ENCODE measurements at places on chromosomes 5 and 9.

GRCh38 chr5:128637031-128637430, 99.0 kb upstream of the FBN2 start:
- no peak overlapping the region for H3K27ac ChIP-seq
- H3K36me3 ChIP-seq, result no peaks in the 10 kb centered on the region
- no peaks in the 10 kb centered on the region for H3K27me3 ChIP-seq
- DNase-seq, result no peak
- no peaks in the 10 kb centered on the region for H3K4me1 ChIP-seq

DNA sequence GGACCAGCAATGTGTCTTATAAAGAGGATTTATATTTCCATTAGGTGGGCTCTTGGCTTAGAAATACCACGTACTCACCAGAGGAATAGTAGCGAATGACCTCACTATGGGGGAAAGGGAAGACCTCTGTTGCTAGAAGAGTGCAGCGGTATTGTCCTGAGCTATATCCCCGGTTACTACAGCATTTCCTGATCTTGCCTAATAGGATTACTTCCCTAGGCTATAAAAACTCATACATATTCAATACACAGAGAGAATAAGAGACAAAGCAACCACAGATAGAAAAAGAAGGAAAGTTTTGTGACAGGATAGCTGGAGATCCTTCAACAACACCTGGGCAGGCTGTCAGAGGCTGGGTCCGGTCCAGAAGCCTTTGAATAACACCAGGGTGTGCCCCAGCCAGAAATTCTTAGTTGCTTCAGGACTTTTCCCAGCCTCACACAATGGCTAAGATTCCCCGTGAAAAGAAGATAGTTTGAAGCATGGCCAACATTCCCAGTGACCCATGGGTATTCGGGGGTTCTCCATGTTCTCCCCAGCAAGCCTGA, 85.4 kb downstream of the TRIM36 start:
- no peaks in the 10 kb centered on the region for H3K36me3 ChIP-seq
- no peak for DNase-seq
- H3K27me3 ChIP-seq, result peaks cover 53% of the 10 kb centered on the region
- no peak overlapping the region for H3K4me3 ChIP-seq
- H3K4me1 ChIP-seq, result no peaks in the 10 kb centered on the region

DNA sequence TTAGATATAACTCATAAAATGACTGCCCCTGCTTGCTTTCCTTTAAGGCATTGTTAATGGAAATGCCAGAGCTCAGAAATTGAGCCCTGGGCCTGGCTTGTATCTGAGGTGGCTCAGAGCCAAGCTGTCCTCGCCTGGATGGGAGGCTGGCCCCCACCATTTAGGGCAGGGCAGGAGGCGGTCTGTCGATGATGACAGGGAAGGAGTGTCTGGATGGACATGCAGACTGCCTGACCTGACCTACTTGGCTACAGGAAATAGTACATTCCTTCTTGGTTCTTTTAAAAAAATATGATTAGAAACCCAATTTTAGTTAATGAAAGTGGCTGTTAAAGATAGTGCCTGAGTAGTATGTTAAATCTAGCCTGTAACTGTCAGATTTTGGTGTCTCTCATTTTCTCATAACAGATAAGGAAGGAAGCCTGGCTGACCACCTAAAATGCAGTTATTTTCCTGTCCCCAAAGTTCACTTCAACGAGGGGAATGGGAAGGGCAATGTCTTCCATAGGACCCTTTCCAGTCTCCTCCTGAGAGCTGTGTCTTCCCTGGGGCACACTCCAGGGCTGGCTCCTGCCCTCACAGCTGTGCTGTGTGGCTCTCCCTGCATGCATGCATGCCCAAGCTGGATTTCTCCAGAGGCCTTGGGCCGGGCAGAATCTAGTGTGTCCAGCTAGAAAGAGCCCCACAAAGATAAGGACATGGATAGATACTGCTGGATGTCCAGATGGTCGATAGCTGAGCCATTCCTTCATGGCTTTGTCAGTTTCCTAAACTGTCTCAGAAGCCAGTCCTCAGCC, 42.3 kb downstream of the MACROH2A1 start:
- DNase-seq, result no peak
- H3K4me1 ChIP-seq, result peaks cover 5% of the 10 kb centered on the region
- no peak overlapping the region for H3K4me3 ChIP-seq
- H3K36me3 ChIP-seq, result peaks cover 21% of the 10 kb centered on the region
- no peaks in the 10 kb centered on the region for H3K27me3 ChIP-seq

DNA sequence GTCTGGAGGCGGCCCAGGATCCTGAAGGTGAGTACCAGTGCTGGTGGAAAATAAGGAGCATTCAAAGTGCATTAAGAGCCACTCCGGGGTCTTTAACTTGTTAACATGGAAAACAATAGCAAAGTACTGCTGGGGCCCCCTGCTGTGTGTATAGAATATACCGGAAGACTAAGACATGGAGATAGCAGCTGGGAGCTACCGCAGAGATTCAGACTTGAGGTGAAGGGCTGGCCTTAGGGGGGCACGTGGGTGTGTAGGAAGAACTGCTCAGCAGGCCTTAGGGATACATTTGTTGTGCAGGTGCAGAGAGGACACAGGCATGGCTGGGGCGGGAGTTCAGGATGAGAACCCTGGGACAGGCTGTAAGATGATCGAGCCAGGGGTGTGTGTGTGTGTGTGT, 1.2 kb upstream of the DMRT1 start:
- DNase-seq, result no peak
- H3K27ac ChIP-seq, result no peak overlapping the region
- H3K4me3 ChIP-seq, result no peak overlapping the region
- H3K27me3 ChIP-seq, result peaks cover 44% of the 10 kb centered on the region

- no peak overlapping the region for H3K4me3 ChIP-seq
- no peak for DNase-seq
- H3K4me1 ChIP-seq, result no peaks in the 10 kb centered on the region
- no peak overlapping the region for H3K27ac ChIP-seq
- no peaks in the 10 kb centered on the region for H3K27me3 ChIP-seq
Measured at GRCh38 chr5:126938466-126938865, 91.9 kb downstream of the MARCHF3 start.

DNA sequence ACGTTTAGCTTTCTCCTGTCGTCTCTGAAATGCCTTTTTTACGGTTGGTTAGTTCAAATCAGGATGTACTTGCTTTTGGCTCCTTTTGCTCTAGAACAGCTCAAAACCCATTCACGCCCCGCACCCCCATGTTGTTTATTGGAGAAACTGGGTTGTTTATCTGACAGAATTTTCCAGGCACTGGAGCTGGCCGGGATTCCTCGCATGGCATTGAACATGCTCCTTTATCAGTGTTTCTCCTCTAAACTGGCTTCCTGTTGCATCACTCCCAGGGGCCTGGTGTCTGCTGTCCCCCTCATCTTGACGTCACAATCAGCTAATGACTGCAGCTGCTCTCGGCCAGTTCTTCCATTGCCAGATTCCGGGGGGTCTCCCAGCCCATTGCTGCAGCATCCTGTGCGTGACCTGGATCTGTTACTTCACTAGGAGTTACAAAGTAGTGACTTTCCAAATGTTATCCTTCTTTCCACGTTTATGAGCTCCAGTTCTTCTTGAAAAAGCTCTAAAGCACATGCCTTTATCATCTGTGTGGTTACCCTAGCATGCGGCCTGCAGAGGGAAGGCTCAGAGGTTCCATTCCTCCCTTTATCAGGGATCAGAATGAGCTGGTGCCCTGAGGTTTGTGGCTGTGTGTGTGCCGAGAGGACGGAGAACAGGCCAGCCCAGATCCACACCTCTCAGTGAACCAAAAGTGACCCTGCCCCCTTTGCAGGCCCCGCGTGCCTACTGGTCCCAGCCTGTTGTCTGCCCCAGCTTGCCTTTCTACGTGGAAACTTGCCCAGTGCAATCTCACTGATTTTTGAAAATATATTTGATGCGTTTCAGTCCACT, 27.5 kb downstream of the FAM163B start:
- no peak overlapping the region for H3K27ac ChIP-seq
- peaks cover 3% of the 10 kb centered on the region for H3K4me1 ChIP-seq
- H3K27me3 ChIP-seq, result peaks cover 87% of the 10 kb centered on the region
- no peaks in the 10 kb centered on the region for H3K36me3 ChIP-seq
- H3K4me3 ChIP-seq, result no peak overlapping the region
- DNase-seq, result no peak

DNA sequence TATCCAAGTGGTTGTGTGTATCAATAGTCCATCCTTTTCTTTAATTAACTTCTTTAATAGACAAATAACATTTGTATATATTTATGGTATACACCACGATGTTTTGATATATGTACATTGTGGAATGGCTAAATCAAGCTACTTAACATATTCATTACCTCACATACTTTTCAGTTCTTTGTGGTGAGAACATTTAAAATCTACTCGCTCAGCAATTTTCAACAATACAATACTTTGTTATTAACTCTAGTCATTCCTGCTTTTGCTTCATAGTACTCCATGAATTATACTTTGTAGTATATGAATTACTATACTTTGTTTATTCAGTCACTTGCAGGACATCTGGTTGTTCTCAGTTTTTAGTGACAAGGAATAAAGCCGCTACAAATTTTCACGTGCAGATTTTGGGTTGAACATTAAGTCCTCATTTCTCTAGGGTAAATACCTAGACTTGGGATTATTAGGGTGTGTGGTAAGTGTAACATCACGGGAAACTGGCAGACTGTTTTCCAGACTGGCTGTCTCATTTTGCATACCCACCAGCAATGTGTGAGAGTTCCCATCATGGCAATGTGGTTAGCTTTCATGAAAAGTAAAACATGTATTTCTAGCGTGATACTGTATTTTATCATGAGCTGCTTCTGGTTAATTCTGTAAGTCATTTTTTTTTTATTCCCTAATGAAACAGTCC, 354.4 kb upstream of the WWC1 start:
- no peak overlapping the region for H3K4me3 ChIP-seq
- H3K4me1 ChIP-seq, result no peaks in the 10 kb centered on the region
- no peak overlapping the region for H3K27ac ChIP-seq
- DNase-seq, result no peak

GRCh38 chr5:134945041-134945440, 22.7 kb upstream of the CATSPER3 start:
- no peak for DNase-seq
- H3K4me3 ChIP-seq, result no peak overlapping the region
- H3K4me1 ChIP-seq, result no peaks in the 10 kb centered on the region
- no peaks in the 10 kb centered on the region for H3K36me3 ChIP-seq
- H3K27ac ChIP-seq, result no peak overlapping the region

- no peak for DNase-seq
- no peak overlapping the region for H3K4me3 ChIP-seq
- H3K4me1 ChIP-seq, result no peaks in the 10 kb centered on the region
- peaks cover 44% of the 10 kb centered on the region for H3K27me3 ChIP-seq
- H3K27ac ChIP-seq, result no peak overlapping the region
Measured at GRCh38 chr9:133261103-133261752, 13.8 kb downstream of the ABO start.

GRCh38 chr9:2857564-2858198, 13.8 kb upstream of the PUM3 start:
- peaks cover 58% of the 10 kb centered on the region for H3K27me3 ChIP-seq
- H3K4me3 ChIP-seq, result no peak overlapping the region
- peaks cover 5% of the 10 kb centered on the region for H3K4me1 ChIP-seq
- no peaks in the 10 kb centered on the region for H3K36me3 ChIP-seq

- no peak overlapping the region for H3K4me3 ChIP-seq
- no peaks in the 10 kb centered on the region for H3K36me3 ChIP-seq
- H3K4me1 ChIP-seq, result no peaks in the 10 kb centered on the region
- DNase-seq, result no peak
- peaks cover 29% of the 10 kb centered on the region for H3K27me3 ChIP-seq
Measured at GRCh38 chr9:124815601-124816000, 37.7 kb upstream of the WDR38 start.

- no peak overlapping the region for H3K27ac ChIP-seq
- no peak for DNase-seq
- H3K27me3 ChIP-seq, result no peaks in the 10 kb centered on the region
- peak overlapping the region; percentile 25 for H3K4me3 ChIP-seq
- H3K36me3 ChIP-seq, result no peaks in the 10 kb centered on the region
Measured at GRCh38 chr9:34171753-34172535, 6.9 kb upstream of the UBAP1 start.

DNA sequence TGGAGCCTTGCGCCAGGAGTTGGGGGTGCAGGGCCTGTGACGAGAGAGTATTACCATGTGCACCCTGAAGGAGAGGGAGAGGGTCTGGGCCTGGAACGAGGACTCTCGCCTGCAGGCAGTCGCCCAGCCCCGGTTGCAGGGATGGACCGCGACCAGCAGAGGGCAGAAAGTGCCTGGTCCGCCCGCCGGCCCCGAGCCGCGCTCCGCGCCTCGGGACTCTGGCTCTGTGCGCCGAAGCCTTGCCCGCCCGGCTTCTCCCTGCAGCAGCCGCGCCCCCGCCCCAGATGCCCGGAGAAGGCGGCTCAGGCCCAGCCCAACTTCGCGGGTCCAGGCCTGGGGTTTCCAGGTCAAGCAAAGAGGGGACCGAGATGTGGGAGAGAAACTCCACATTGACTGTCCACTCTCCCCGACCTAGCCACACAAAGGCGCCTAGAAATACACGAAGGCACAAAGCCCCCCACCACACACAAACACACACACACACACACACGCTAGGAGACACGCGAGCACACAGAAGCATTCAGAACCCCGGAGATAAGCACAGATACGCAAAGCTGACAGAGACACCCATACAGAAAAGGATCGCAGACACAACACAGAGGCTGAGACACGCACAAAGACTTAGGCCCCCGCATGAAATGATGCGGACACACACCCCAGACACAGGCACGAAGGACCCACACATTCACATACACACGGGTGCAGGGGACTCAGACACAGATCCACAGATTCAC, 2.0 kb upstream of the LMX1B start:
- peaks cover 5% of the 10 kb centered on the region for H3K36me3 ChIP-seq
- no peak overlapping the region for H3K27ac ChIP-seq
- peak overlapping the region; percentile 66 for H3K4me3 ChIP-seq
- DNase-seq, result peak; percentile 61
- peaks cover 17% of the 10 kb centered on the region for H3K4me1 ChIP-seq

- no peak overlapping the region for H3K27ac ChIP-seq
- H3K4me1 ChIP-seq, result no peaks in the 10 kb centered on the region
- H3K27me3 ChIP-seq, result peaks cover 51% of the 10 kb centered on the region
- no peak for DNase-seq
- H3K36me3 ChIP-seq, result no peaks in the 10 kb centered on the region
- H3K4me3 ChIP-seq, result no peak overlapping the region
Measured at GRCh38 chr9:69785757-69786156, 25.9 kb upstream of the PTAR1 start.

GRCh38 chr5:78660401-78660800, 11.8 kb upstream of the LHFPL2 start:
- no peak for DNase-seq
- H3K4me3 ChIP-seq, result no peak overlapping the region
- peaks cover 27% of the 10 kb centered on the region for H3K27me3 ChIP-seq
- H3K36me3 ChIP-seq, result no peaks in the 10 kb centered on the region
- H3K27ac ChIP-seq, result no peak overlapping the region

DNA sequence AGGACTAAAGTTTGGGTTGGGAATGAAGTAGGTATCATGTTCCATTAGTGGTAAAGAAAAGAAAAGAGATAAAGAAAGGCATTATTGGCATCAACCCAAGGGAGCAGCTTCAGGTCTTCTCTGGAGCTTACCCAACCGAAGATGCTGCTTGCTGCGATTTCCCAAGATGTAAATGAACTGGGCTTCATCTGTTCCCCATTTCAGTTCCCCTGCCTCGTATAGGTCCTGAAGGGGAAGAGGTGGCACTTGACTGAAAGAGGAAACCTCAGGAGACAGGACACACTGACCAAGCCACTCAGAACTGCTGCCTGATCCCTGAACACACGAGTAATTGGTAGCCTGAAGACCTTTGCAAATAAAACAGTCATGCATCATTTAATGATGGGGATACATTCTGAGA, 24.6 kb downstream of the ANXA6 start:
- peaks cover 56% of the 10 kb centered on the region for H3K4me1 ChIP-seq
- H3K36me3 ChIP-seq, result peaks cover 89% of the 10 kb centered on the region
- H3K4me3 ChIP-seq, result no peak overlapping the region
- no peak for DNase-seq
- no peaks in the 10 kb centered on the region for H3K27me3 ChIP-seq
